Cerebellar nuclear complex (tissue), 1 donor: ENCODE measurements at places on chromosomes 4 and X.

- no peak for DNase-seq
These were observed 22.0 kb downstream of the CXCL8 start for GRCh38 chr4:73762409-73762808.

- no peak for DNase-seq
These were observed 6.7 kb downstream of the TEC start for GRCh38 chr4:48262926-48263325.

DNA sequence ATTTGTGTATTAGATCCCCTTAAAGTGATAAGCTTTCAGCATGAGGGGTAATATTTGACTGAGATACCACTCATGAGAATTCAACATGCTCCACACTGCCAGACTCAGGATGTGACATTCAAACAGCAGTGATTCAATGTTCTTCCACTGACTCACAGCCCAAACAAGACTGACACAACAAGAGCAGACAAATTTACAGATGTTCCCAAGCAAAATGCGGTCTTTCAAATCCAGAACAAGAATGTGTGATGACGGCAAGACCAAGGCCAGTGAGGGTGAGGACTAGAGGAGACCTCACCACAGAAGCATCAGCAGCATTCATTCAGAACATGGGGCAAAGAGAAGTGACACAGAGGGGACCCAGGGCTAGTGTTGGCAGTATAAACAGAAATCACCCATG lies 99.3 kb upstream of the GRIA3 start:
- no peak for DNase-seq

- DNase-seq = no peak
These were observed 4.5 kb downstream of the CBR4 start for GRCh38 chr4:169005453-169006099.

- no peak for DNase-seq
These were observed 52.7 kb downstream of the TMEM131L start for GRCh38 chr4:153518637-153519389.

- no peak for DNase-seq
These were observed 407.9 kb upstream of the TENM3 start for GRCh38 chr4:181835348-181835747.
